ENCODE measurements at places on chromosomes 3 and 15.

- no peak for DNase-seq
These were observed 966.7 kb upstream of the ROBO1 start for GRCh38 chr3:80734483-80734882.

GRCh38 chr3:71070497-71071463 is 512.7 kb downstream of the FOXP1 start:
- DNase-seq = no peak

GRCh38 chr3:127812151-127812550 is 10.2 kb downstream of the MGLL start:
- DNase-seq = no peak

DNA sequence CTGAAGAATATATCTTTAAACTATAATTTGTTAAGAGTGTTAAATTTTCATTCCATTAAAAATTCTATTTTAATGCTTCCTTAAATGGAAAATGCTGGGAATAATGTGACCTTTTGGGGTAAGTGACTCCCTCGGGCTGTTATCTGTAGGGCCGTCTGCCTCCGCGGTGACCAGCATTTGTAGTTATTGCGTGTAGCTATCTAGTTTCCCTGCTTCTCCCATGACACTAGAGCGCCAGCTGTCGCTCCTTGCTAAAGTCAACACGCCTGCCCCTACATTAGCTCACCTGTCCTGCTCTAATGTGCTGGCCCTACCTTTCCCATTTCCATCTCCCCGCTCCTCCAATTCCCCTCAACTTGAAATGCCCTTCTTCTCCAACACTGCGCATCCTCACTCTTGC is 12.4 kb upstream of the CHRM5 start:
- DNase-seq = no peak

GRCh38 chr15:73918784-73919183 is 7.5 kb upstream of the LOXL1 start:
- DNase-seq = no peak

GRCh38 chr15:99983886-99984286 is 250.6 kb upstream of the LYSMD4 start:
- no peak for DNase-seq

GRCh38 chr3:67048067-67048714 is 50.1 kb downstream of the KBTBD8 start:
- no peak for DNase-seq

DNA sequence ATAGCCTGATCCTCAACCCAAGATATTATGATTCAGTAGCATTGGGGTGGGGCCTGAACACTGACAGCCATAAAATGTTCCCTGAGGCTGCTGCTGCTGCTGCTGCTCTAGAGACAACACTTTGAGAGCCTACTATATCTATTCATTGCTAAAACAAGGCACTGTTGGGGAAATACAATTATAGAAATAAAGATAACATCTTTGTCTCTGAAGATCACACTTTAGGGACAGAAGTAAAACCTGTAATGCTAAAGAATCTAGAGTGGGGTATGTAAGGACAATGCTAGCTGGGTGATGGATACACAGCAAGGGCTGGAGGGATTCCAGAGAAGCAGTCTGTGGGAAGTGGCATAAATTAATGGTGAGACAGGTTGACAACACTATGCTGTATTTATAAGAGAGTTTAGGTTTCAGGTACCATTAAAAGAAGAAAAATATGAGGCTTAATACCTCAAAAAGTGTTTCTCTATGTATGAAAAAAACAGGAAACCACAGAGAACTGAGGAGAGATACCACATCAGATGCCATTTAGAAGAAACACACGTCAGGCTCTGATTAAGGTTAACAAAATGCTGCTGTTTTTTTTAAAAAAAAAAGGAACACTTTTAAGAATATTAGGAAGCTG is 115.9 kb downstream of the CBLB start:
- peak; percentile 18 for DNase-seq

DNA sequence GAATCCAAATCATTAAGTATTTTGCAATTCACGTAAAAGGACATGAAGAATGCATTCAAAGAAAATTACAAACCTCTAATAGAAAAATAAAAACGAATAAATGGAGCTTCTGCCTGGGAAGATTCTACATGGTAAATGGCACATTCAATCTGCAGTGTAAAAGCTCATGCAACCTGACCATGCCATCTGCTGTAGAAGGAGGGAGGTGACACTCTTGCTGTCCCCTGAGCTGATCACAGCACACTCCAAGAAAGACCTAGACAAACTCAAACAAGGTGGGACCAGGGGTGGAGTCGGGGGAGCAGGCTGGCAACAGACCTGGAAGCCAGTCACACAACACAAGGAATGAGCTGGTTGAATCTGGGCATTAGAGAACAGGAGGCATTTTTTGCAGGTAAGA is 101.8 kb downstream of the BDH1 start:
- no peak for DNase-seq

GRCh38 chr3:132721479-132722164 is 587 bp downstream of the NPHP3 start:
- DNase-seq = no peak
